ENCODE measurements at places on chromosomes 11 and 22.

- no peak for DNase-seq
Observed at GRCh38 chr11:41201156-41201555, 258.3 kb downstream of the LRRC4C start.

GRCh38 chr11:130897262-130898182, 18.8 kb downstream of the SNX19 start:
- no peak for DNase-seq

DNA sequence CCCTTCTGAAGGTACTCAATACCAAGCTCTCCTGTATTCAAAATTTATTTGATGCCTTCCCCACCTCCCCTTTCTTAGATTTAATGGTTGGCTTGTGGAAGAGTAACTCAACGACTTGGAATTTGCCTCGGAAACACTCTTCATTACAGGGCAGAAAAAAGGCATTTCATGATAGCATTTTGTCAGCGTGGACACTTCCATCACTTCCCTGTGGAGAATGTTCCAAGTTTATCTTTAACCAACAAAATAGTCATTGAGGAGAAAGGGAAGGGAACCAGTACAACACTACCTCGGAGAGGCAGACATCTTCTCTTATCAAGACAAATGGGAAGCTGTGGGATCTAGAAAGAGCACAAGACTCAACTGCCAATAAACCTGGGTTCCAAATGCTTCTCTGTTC, 177.2 kb upstream of the MTMR2 start:
- DNase-seq: no peak

DNA sequence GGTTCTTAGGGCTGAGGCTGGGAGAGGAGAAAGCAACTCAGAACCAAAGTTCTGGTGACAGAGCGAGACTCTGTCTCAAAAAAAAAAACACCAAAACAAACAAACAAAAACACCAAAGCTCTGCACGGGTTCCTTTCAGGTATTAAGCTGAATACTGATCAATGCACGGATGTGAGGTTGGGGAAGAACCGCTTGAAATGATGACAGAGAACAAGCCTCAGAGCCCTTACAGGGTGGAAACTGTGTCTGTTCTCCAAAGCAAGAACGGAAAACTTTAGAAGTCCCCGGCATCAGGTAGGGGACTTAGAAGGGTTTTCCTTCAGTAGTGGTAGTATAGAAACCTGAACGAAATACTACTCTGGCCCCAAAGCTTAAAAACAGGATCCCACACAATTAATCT, 260.0 kb downstream of the TBC1D22A start:
- no peak for DNase-seq

- DNase-seq: no peak
Observed at GRCh38 chr22:46251816-46252380, 1.8 kb upstream of the CDPF1 start.

DNA sequence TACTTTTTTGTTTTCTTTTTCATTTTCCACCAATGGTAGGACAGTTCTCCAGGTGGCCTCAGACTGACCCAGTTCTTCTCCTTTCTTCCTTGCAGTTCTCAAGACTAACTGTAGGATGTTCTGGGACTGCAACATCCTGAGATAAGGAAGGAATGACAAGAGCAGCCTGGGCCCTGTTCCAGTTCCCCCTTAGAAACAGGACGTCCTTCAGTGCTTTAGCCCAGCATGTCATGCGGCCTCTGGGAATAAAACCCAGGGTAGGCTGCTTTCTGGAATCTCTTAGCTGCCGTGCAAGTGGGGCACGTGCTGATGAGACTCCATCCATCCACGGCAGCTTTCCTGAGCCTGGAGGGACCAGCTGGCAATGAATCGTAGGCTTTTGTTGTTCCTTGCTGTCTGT, 24.0 kb upstream of the CADM1 start:
- no peak for DNase-seq

GRCh38 chr22:35657571-35658312, 9.5 kb downstream of the APOL6 start:
- DNase-seq: no peak

- DNase-seq: no peak
Observed at GRCh38 chr11:13837286-13837685, 125.2 kb upstream of the SPON1 start.

- DNase-seq: no peak
Observed at GRCh38 chr11:134485316-134485715, 73.3 kb upstream of the B3GAT1 start.

- DNase-seq: no peak
Observed at GRCh38 chr11:13368041-13368446, 90.5 kb downstream of the BMAL1 start.

- DNase-seq: no peak
Observed at GRCh38 chr11:1041149-1041467, 4.6 kb upstream of the MUC6 start.

- no peak for DNase-seq
Observed at GRCh38 chr11:47512701-47513100, 40.2 kb downstream of the CELF1 start.

DNA sequence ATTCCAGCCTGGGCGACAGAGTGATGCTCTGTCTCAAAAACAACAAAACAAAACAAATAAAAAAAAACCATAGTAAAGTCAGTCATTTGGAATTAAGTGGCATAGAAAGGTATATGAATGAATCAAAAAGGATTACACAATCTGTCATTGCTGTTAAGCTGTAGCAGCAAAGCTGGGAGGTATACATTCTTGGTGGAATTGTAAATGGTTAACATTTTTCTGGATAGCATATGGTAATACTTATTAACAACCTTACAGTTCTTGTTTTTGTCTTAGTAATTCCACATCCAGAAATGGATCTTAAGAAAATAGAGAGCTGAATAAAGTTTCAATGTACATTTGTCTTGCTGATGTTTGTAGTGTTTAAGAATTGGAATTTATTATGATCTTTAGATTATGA, 30.0 kb downstream of the DDX10 start:
- no peak for DNase-seq

GRCh38 chr11:1640076-1640946, 10.7 kb downstream of the KRTAP5-5 start:
- no peak for DNase-seq

DNA sequence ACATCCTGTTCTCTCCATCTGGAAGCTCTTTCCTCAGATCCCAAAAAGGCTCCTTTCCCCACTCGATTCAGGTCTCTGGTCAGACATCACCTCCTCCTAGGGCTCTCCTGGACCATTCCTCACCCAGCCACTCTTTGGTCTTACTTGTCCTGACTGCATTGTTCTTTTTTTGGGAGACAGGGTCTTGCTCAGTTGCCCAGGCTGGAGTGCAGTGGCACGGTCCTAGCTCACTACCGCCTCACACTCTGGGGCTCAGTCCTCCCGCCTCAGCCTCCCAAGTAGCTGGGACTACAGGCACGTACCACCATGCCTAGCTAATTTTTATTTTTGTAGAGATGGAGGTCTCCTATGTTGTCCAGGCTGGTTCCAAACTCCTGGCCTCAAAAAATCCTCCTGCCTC, 2.2 kb upstream of the CORO1B start:
- DNase-seq: no peak

- DNase-seq: no peak
Observed at GRCh38 chr22:25420925-25421904, 143.3 kb upstream of the GRK3 start.

DNA sequence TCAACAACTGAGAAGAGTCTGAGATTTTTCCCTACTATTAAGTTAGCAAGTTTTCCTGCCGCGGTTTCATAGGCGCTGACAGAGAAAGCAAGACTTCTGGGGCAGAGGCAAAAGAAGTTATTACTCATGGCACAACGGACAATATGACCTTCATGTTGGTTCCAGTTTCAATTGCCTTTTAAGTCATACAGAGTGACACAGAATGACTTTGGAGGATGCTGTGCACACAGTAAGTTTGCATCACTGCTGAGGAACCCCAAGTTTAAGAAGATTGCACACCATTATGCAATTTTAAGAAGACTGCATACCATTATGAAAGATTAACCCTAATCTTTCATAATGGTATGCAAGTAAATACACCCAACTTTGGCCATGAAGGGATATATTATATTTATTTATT, 626.5 kb upstream of the CHORDC1 start:
- no peak for DNase-seq

GRCh38 chr11:44760917-44761550, 34.3 kb downstream of the TSPAN18 start:
- DNase-seq: no peak

- DNase-seq: no peak
Observed at GRCh38 chr11:69398529-69399492, 82.7 kb upstream of the LINC01488 start.

DNA sequence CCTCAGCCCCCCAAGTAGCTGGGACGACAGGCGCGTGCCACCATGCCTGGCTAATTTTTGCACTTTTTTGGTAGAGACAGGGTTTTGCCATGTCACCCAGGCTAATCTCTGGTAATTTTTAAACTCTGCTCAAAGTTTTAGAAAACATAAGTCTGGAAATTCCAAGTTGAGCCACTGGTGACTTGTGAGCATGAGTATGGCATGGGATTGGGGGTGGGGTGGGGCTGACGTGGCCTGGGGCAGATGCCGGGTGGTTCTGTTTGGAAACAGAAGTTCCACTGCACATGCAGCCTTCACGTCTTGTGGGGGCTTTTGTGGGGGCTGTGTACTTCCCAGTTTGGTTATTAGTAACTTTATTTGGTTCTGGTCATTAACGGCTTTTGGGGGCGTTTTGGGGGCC, 67.3 kb downstream of the PTPRJ start:
- no peak for DNase-seq

DNA sequence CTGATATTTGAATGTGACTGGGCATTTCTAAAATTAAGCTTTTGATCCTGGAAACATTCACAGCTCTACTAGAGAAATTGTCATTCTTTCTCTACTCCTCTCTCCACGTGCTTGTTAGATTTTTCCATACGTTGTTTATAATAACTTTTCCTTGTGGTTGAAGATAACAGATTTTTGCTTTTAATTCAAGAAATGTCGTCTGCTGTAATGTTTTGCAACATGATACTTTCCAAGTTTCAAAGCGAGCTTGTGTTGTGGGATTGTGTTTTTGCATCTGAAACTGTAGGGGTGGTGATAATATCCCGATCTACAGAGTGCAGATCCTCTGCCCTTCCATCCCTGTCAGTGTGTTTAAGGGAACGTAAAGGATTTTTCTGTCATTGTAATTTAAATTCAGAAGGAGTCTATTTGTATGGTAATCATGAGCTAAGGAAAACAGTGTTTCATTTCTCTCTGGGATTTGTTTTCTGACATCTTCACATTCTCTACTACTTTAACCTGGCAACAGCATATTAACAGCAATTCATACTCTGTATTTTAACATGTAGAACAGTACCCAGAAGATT, 321.4 kb downstream of the FAT3 start:
- no peak for DNase-seq

DNA sequence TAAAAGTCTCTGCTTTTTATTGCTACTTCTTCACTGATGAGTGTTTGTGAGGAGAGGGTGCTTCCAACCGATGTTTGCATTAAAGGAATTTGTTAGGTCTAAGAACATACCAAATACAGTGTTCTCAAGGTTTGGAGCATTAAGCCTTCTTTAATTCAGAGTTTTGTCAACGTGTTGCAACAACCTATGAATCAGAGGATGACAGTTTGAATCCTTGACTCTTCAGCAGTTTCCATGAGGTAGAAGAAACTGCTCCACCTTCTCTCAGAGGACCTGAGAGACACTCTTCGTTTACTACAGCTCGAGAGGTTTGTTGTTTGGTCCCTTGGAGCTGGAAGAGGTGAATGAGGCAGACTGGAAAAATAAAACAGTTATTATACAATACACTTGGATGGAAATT, 55.7 kb downstream of the NCAM1 start:
- no peak for DNase-seq

GRCh38 chr11:65501472-65502273, 2.8 kb downstream of the MALAT1 start:
- no peak for DNase-seq
